ENCODE measurements at places on chromosomes 12 and 14. TPM values are rescaled to one million over a fixed set of nuclear protein-coding genes. Genes with fewer than 3 reads are reported as not detected.

- no peak overlapping the region for H3K4me3 ChIP-seq
- peaks cover 4% of the 10 kb centered on the region for H3K27me3 ChIP-seq
- no peaks in the 10 kb centered on the region for H3K36me3 ChIP-seq
- no peak for DNase-seq
- peaks cover 11% of the 10 kb centered on the region for H3K4me1 ChIP-seq
These were observed 3.5 kb downstream of the PRPF40B start for GRCh38 chr12:49626836-49627235.

DNA sequence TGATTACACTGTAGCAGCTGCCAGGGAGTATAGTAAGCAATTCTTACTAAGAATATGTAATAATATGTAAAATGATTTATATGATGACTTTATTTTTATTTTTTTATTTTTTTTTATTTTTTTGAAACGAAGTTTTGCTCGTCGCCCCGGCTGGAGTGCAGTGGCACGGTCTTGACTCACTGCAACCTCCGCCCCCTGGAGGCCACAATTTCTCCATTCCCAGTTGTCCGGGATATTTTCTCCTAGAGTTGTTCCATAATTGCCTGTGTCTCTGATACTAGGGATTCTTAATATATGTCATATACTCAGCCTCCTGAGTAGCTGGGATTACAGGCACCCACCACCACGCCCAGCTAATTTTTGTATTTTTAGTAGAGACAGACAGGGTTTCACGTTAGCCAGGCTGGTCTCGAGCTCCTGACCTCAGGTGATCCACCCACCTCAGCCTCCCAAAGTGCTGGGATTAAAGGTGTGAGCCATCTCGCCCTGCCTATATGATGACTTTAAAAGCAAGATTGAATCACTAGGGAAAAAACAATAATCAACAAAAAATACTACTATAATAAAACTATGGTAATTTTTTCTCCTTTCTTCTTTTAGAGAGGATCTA, 12.2 kb upstream of the ITPR2 start:
- H3K27ac ChIP-seq = no peak overlapping the region
- peak; percentile 24 for DNase-seq
- no peaks in the 10 kb centered on the region for H3K36me3 ChIP-seq
- peaks cover 9% of the 10 kb centered on the region for H3K27me3 ChIP-seq
- H3K4me1 ChIP-seq = peaks cover 10% of the 10 kb centered on the region

NDUFB1 gene
- 114 TPM for total RNA-seq

- no peak overlapping the region for H3K27ac ChIP-seq
- no peaks in the 10 kb centered on the region for H3K27me3 ChIP-seq
- H3K36me3 ChIP-seq = peaks cover 4% of the 10 kb centered on the region
- no peak for DNase-seq
- peaks cover 26% of the 10 kb centered on the region for H3K4me1 ChIP-seq
- H3K4me3 ChIP-seq = no peak overlapping the region
These were observed 108.7 kb downstream of the DIP2B start for GRCh38 chr12:50613463-50613862.

TPPP2 gene
- not detected for total RNA-seq

GRCh38 chr14:104933746-104934733, 9.4 kb downstream of the PLD4 start:
- no peak for DNase-seq
- H3K4me3 ChIP-seq = peak overlapping the region; percentile 47
- no peaks in the 10 kb centered on the region for H3K36me3 ChIP-seq
- peaks cover 2% of the 10 kb centered on the region for H3K4me1 ChIP-seq
- no peak overlapping the region for H3K27ac ChIP-seq

- no peaks in the 10 kb centered on the region for H3K36me3 ChIP-seq
- peaks cover 87% of the 10 kb centered on the region for H3K4me1 ChIP-seq
- H3K27ac ChIP-seq = no peak overlapping the region
- no peaks in the 10 kb centered on the region for H3K27me3 ChIP-seq
These were observed 82.4 kb downstream of the ARF6 start for GRCh38 chr14:49975276-49975675.

- no peak overlapping the region for H3K27ac ChIP-seq
- no peak for DNase-seq
- H3K4me3 ChIP-seq = no peak overlapping the region
- peaks cover 2% of the 10 kb centered on the region for H3K4me1 ChIP-seq
These were observed 15.0 kb upstream of the NR2C1 start for GRCh38 chr12:95088379-95088778.

ACSM4 gene
- not detected for total RNA-seq

GRCh38 chr12:42575717-42576116, 13.8 kb downstream of the PRICKLE1 start:
- H3K27ac ChIP-seq = no peak overlapping the region
- H3K27me3 ChIP-seq = peaks cover 3% of the 10 kb centered on the region
- H3K4me3 ChIP-seq = no peak overlapping the region
- DNase-seq = no peak
- H3K36me3 ChIP-seq = no peaks in the 10 kb centered on the region
- no peaks in the 10 kb centered on the region for H3K4me1 ChIP-seq

KERA gene
- not detected for total RNA-seq

GRCh38 chr12:24494401-24494800, 454.5 kb downstream of the BCAT1 start:
- no peak overlapping the region for H3K4me3 ChIP-seq
- no peaks in the 10 kb centered on the region for H3K36me3 ChIP-seq
- no peak overlapping the region for H3K27ac ChIP-seq
- no peak for DNase-seq
- H3K4me1 ChIP-seq = no peaks in the 10 kb centered on the region

- H3K4me3 ChIP-seq = no peak overlapping the region
- no peak overlapping the region for H3K27ac ChIP-seq
- H3K36me3 ChIP-seq = no peaks in the 10 kb centered on the region
- H3K27me3 ChIP-seq = no peaks in the 10 kb centered on the region
These were observed 727.6 kb downstream of the DIO2 start for GRCh38 chr14:79483477-79484388.

DNA sequence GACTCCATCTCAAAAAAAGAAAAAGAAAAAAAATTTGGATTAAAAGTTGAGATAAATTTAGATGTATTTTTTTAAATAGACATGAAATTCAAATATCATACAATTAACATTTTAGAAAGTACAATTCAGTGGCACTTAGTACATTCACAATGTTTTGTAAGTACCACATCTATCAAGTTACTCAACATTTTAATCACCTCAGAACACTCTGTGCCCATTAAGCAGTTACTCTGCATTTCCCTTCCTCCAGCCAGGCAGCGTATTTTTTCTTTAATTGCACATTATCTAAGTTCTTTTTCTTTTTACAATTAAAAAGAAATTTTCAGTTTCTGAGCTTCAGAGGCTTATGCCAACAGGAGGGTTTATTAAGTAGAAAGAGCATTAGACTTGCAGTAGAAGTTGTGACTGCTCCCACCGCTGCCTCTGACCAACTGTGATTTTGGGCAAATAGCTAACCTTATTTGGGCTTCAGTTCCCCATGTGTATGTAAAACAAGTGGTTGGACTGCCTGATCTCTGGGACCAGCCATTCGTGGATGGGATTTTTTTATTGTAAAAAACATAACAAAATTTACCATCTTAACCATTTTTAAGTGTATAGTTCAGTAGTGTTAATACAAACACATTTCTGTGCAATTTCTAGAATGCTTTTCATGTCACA, 65.7 kb downstream of the WNK1 start:
- peaks cover 15% of the 10 kb centered on the region for H3K36me3 ChIP-seq
- peaks cover 42% of the 10 kb centered on the region for H3K4me1 ChIP-seq
- no peak overlapping the region for H3K4me3 ChIP-seq
- no peak overlapping the region for H3K27ac ChIP-seq
- no peak for DNase-seq

GRCh38 chr14:37623971-37624370, 28.5 kb downstream of the TTC6 start:
- no peak overlapping the region for H3K27ac ChIP-seq
- peaks cover 1% of the 10 kb centered on the region for H3K36me3 ChIP-seq
- peaks cover 34% of the 10 kb centered on the region for H3K27me3 ChIP-seq
- H3K4me1 ChIP-seq = no peaks in the 10 kb centered on the region
- no peak for DNase-seq

DNA sequence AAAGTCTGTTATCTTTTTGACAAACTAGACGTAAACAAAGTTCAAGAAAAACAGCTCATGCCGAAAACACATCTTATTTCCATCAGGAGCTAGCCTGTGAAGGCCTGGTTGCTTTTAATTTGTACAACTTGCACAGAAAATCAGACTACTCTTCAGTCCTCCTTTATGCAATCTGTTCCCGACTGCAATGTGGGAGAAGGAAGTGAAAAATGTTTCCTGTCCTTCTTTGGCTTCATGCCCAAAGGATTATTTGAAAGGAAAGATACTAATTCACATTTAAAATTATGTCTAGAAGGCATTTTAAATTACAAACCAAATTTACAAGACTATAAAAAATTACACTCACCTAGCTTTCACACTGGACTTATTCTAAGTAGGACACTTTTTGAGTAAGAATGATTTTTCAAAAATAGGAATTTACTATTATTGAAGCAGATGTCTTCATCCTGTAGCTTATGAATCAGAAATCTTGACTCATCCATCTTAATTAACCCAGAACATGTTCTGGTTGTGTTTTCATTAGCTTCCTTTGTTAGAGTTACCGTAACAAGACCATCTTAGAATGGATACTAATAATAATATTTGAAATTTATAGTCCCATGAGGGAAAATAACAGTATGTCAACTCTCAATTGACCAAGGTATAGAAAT, 272.6 kb downstream of the PRKD1 start:
- H3K27me3 ChIP-seq = no peaks in the 10 kb centered on the region
- no peak overlapping the region for H3K27ac ChIP-seq
- no peak for DNase-seq
- no peak overlapping the region for H3K4me3 ChIP-seq
- H3K4me1 ChIP-seq = no peaks in the 10 kb centered on the region

- no peaks in the 10 kb centered on the region for H3K36me3 ChIP-seq
- no peak overlapping the region for H3K27ac ChIP-seq
- no peak overlapping the region for H3K4me3 ChIP-seq
- no peak for DNase-seq
These were observed 9.1 kb downstream of the AVIL start for GRCh38 chr12:57809425-57809824.

AMIGO2 gene
- 19.2 TPM for total RNA-seq

- no peaks in the 10 kb centered on the region for H3K27me3 ChIP-seq
- no peak for DNase-seq
- no peaks in the 10 kb centered on the region for H3K4me1 ChIP-seq
- no peak overlapping the region for H3K27ac ChIP-seq
These were observed 174.0 kb upstream of the C14orf180 start for GRCh38 chr14:104405360-104406226.

DNA sequence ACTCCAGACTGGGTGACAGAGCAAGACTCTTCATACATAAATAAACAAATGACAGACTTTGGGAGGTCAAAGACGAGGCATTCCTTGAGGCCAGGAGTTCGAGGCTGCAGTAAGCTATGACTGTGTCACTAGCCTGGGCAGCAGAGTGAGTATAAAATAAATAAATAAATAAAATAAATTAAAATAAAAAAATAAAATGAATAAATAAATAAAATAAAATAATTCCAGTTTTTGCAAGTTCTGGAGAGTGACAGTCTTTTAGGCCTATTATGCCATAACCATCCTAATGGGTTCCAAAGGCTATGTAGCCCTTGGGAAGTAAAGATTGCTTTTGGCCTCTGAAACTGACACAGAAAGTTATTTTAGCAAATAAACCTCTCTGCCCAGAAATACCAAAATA, 16.5 kb upstream of the NRDE2 start:
- DNase-seq = no peak
- H3K27me3 ChIP-seq = no peaks in the 10 kb centered on the region
- H3K4me3 ChIP-seq = no peak overlapping the region
- H3K36me3 ChIP-seq = no peaks in the 10 kb centered on the region
- no peak overlapping the region for H3K27ac ChIP-seq

GRCh38 chr14:101404426-101405170, 156.7 kb upstream of the DIO3 start:
- H3K27ac ChIP-seq = no peak overlapping the region
- H3K27me3 ChIP-seq = peaks cover 41% of the 10 kb centered on the region
- peaks cover 6% of the 10 kb centered on the region for H3K4me1 ChIP-seq
- no peak overlapping the region for H3K4me3 ChIP-seq
- DNase-seq = no peak
- H3K36me3 ChIP-seq = no peaks in the 10 kb centered on the region

DNA sequence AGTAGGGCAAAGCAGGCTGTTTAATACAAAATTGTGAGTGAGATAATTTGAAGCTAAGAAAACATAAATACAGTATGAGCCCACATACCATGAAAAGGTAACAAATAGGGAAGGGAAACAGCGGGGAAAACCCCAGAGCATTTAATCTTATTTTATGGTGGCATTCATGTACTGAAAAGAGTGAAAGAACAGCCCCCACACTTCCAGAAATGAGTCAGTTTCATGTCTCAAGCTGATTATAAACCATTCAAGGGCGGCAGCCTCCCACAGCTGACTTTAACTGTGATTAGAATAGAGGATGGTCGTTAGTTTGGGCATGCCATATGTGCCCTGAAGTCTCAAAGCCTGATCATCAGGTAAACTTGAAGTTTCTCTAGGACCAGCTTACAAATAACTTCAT, 64.5 kb downstream of the FOXG1 start:
- no peak for DNase-seq
- H3K4me1 ChIP-seq = no peaks in the 10 kb centered on the region

- peaks cover 45% of the 10 kb centered on the region for H3K4me1 ChIP-seq
- no peak overlapping the region for H3K27ac ChIP-seq
- H3K4me3 ChIP-seq = no peak overlapping the region
- peaks cover 77% of the 10 kb centered on the region for H3K27me3 ChIP-seq
- no peak for DNase-seq
These were observed 2.2 kb downstream of the LRFN5 start for GRCh38 chr14:41608681-41609390.

GRCh38 chr14:32601906-32602305, 272.8 kb downstream of the AKAP6 start:
- no peaks in the 10 kb centered on the region for H3K4me1 ChIP-seq
- H3K27ac ChIP-seq = no peak overlapping the region
- H3K4me3 ChIP-seq = no peak overlapping the region
- no peak for DNase-seq
- no peaks in the 10 kb centered on the region for H3K36me3 ChIP-seq

TUBA1B gene
- 2,914 TPM for total RNA-seq

DNA sequence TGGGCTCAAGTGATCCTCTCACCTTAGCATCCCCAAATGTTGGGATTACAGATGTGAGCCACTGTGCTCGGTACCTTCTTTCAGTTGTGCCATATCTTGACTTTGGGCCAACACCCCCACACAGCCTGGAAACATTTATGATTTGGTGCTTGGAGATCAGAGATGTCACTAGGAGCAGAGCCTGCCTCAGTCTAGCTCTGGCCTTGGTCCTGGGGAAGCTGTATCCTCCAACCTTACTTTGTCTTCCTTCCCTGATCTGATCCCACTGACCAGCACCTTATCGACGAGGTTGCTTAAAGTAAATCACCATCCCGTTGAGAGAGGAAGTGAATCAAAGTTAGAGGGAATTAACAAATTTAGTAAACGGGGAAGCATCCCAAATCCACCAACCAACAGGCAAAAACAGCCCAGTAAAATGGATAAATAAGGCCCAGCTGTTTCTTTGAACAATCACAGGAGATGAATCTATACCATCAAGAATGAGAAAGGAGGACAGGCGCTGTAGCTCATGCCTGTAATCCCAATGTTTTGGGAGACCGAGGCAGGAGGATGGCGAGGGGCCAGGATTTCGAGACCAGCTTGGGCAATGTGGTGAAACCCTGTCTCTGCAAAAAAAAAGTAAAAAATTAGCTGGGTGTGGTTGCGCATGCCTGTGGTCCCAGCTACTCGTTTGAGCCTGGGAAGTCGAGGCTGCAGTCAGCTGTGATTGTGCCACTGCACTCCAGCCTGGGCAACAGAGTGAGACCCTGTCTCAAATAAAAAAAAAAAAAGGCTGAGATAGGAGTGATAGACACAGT, 3.4 kb downstream of the PLBD2 start:
- H3K27me3 ChIP-seq = no peaks in the 10 kb centered on the region
- peaks cover 10% of the 10 kb centered on the region for H3K36me3 ChIP-seq
- peaks cover 17% of the 10 kb centered on the region for H3K4me1 ChIP-seq
- DNase-seq = no peak
- H3K4me3 ChIP-seq = no peak overlapping the region

Data from activated naive CD4-positive, alpha-beta T cell treated with anti-CD3 and anti-CD28 coated beads for 36 hours (primary cell).